ENCODE measurements at places on chromosomes 5 and 9. TPM values are rescaled to one million over a fixed set of nuclear protein-coding genes. Genes with fewer than 3 reads are reported as not detected.

The ACSL6 gene
- total RNA-seq: not detected

The N4BP3 gene
- 2.3 TPM for total RNA-seq

The TMED7 gene
- 76.7 TPM for total RNA-seq

The AQP7 gene
- total RNA-seq: 1.7 TPM
